Urinary bladder (tissue), 4 donors: ENCODE measurements at places on chromosomes 12 and 14. TPM values are rescaled to one million over a fixed set of nuclear protein-coding genes. Genes with fewer than 3 reads are reported as not detected.

Gene PLBD1
- 55.3 TPM for total RNA-seq

Gene TRPV4
- total RNA-seq = 0.90 TPM

Gene CIDEB
- total RNA-seq = 7.3 TPM

Gene BEGAIN
- total RNA-seq = 3.1 TPM

Gene IL23A
- total RNA-seq = not detected

Gene TAS2R46
- total RNA-seq = 11.7 TPM

Gene HSPA2
- 50.8 TPM for total RNA-seq

Gene HELB
- 15.0 TPM for total RNA-seq

Gene OR4E1
- not detected for total RNA-seq

Gene CD69
- 13.7 TPM for total RNA-seq

Gene C14orf39
- total RNA-seq = 0.63 TPM

Gene DCP1B
- total RNA-seq = 16.7 TPM

Gene CYP46A1
- 2.7 TPM for total RNA-seq

Gene SLC38A1
- 81.7 TPM for total RNA-seq

Gene RD3L
- not detected for total RNA-seq

Gene ACRBP
- total RNA-seq = 1.1 TPM

Gene SOCS2
- total RNA-seq = 57.7 TPM

Gene LRR1
- total RNA-seq = 19.2 TPM

Gene INHBC
- not detected for total RNA-seq
